CD4-positive, alpha-beta T cell treated with Interleukin-21 for 1 hour (primary cell): ENCODE measurements at places on chromosomes 7 and 10.

DNA sequence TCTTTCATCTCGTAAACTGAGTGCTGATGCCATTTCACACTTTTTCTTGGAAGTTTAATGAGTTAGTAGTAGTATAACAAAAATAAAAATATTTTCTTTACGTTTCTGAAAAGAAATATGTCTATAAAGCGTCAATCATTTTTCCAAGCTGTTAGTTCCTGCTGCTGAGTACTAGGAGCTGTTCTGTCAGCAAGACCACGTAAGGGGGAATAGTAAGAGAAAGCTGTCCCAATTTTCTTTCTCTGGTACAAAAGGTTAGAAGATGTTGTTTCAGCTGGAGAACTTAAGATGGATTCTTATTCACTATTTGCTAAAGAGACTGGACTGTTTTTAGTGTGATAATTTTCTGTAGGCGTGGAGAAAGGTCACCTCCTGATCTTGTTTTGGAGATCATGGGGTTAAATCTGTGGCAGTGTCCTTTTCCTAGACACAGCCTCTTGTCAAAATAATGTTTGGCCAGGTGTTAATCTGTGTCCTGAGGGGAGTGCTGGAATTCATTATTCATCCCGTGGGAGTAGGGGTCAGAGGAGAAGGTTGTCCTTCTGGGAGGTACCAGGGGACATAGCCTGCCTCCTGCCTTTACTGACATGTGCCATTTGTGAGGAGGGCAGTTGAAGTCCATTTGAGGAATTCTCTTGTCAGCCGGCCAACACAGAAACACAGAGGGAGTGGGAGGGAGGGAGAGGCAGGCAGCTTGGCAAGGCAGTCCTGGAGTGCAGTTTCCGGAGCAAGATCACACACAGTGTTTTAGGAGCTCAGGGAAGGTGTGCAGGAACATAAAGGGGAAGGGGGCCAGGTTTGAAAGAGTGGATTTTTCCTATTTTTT lies 368.7 kb downstream of the AUTS2 start:
- DNase-seq, result no peak

DNA sequence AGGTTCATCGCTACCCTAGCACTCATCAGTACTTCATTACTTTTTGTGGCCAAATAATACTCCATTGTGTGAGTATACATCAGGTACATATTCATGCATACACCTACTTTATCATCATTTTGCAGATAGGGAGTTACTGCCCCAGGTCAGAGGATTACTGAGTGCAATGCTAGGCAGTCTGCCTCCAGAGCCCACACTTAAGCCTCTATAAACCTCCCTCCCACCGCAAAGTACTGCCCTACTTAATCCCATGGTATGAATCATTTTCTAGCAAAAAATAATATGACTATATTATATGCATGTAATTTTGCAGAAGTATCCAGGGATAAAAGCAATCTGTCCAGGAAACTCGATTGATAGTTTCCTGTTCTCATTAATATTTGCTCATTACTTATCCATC lies 194.3 kb downstream of the GRID1 start:
- no peak for DNase-seq

GRCh38 chr10:9635691-9636090 lies 1382.0 kb upstream of the CELF2 start:
- DNase-seq, result no peak

- DNase-seq, result peak; percentile 8
These were observed 737 bp downstream of the CNNM2 start for GRCh38 chr10:102918817-102919245.

DNA sequence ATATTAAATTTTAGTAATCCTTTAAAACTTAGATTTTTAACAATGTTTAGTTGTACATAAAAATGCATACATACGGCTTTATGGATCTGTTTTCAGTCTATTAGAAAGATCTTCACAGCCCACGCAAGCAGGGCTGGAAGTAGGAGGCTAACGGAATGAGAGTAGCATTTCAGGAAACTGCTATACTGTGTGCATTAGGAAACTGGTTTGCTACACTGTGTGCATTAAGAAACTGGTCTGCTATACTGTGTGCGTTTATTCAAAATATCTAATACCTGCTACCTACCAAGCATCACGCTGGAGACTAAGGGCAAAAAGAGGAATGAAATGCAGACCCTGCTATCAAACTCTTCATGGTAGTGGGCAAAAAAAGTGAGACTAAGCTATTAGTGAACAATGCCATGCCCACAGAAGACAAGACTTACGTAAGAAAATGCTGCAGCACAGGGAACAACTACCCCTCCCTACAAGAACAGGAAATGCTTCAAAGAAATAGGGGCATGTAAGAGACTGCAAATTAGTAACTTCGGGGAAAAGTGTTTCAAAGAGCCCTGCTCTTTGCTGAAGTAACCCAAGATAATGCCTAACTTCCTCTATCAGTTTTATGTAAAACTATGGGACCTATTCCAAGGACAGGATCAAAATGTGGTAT lies 11.3 kb downstream of the RAB11FIP2 start:
- DNase-seq, result peak; percentile 22

- DNase-seq, result no peak
These were observed 142.6 kb upstream of the KAT6B start for GRCh38 chr10:74683621-74684364.

GRCh38 chr10:97400665-97401454 lies at the start of gene RRP12:
TSS of gene RRP12 (minus strand) at chr10:97401340. CDS start at chr10:97401231, 109 bp downstream.
- peak; percentile 97 for DNase-seq

GRCh38 chr7:31981874-31982390 lies 88.3 kb downstream of the PDE1C start:
- no peak for DNase-seq

GRCh38 chr7:26367219-26367711 lies 75.6 kb downstream of the SNX10 start:
- DNase-seq, result no peak

DNA sequence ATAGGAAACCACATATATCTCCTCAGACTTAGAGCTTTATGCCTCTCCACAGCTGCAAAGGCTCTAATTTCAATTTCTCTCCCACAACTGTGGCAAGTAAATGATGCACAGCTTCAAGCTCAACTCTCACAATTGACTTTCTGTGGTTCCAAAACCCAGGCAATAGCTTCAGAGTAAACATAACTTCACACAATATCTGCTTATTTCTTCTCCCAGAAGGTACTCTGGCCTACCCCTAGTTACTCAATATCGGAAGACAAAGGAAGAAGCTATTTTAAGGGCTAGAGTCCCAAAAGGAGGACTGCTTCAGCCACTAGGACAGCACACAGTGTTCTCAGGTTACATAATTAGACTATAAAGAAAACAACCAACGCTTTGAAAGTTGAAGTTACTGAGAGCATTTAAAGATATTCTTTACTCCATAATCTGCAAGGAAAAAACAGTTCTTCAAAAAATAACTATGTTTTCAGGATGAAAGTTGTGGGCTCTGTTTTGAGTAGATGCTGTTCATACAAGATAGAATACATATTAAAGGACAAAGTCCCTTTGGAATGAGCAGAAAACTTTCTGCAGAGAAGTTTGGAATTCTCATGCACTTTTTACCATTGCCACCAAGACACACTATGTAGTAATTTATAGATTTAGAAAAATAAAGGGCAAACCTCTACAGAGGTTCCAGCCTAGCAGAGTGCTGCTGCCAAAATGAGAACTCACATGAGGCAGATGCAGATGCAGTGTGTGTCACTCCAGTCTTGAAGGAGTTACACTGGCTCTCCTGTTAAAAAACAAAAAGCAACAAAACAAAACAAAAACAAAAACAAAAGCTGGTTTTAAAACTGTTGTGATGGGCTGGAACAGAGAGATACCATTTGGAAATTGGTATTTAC lies 81.8 kb downstream of the NT5C2 start:
- DNase-seq, result no peak

DNA sequence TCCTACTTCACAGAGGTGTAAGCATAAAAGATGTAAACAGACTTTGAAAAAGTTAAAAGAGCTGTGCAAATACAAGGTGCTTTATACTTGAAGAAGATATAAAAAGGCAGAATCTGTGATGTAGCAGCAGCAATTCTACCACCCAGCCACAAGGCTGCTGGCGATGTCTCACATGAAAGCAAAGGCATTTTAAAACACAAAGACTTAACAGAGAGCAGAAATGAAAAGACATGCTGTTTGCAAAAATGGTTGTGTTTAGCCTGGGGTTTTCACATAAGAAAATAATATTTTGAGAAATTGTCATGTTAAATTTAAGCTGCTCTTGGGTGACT lies 85.5 kb upstream of the ZNF800 start:
- DNase-seq, result no peak

GRCh38 chr10:48450233-48450740 lies 143.8 kb downstream of the MAPK8 start:
- DNase-seq, result no peak
